ENCODE measurements at places on chromosomes 1 and 21.

DNA sequence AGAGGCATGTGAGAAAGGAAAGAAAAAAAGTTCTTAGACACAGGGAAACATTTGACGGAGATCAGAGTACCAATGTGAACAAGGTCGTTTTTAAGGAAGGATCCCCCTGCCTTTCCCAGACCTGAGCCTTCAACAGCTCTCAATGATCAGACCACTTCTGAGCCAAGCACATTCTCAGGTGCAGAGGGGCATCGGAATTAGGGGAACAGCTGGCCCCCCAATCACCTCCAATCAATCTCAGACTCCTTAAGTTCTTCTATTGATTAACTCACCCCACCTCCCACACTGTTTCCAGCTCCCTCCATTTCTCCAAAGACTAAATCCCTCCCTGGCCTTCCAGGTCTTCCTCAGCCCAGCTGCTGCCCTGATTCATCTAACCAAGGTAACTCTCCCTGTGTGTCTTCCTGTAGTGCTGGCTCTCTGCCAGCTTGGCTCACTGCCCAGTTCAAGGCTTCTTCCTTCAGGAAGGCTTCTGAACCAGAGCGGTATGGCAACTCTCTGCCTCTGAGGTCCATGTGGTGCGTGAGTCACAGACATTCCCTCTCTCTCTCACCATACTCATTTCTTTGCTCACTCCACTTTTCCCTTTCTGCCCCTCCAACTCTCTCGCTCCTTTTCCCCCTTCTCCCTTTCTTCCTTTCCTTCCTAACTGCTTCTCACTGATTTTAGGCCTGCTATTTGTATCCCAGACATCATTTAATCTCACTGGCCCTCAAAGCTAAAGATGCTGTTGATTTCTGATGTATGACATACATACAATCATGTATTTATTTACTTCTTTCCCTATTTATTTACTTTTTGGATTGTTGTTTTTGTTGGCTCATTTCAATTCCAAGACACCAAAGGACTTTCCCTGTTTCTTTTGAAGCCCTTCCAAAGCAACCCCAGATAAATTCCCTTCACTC, 18.1 kb downstream of the CFAP45 start:
- DNase-seq = no peak

GRCh38 chr1:117479086-117479485, 111.8 kb downstream of the MAN1A2 start:
- no peak for DNase-seq

GRCh38 chr1:243723050-243723449, 127.0 kb downstream of the AKT3 start:
- no peak for DNase-seq

DNA sequence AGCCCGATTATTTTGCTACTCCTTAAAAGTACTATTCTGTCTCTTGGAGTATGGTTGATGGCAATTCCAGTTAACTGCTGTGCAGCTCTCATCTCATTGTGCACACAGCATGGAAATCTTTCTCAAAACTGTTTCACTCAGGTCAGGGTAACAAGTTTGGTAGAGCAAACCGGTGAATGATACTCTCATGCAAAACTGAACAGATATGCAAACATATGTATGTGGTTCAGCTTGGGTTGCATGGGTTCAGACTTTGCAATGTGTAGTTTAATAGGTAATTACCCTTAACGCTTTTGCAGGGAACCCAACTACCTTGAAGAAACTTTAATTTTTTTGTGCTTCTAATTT, 2.2 kb downstream of the GADD45A start:
- no peak for DNase-seq

- no peak for DNase-seq
Observed at GRCh38 chr1:165635823-165636222, 4.8 kb downstream of the MGST3 start.

Measured in stimulated activated CD4-positive, alpha-beta T cell treated with anti-CD3 and anti-CD28 coated beads, Interleukin-12 subunit alpha, Interleukin-12 subunit beta, amount 100 ng/mL, for 48 hours (primary cell).